ENCODE measurements at places on chromosomes 5 and 9.

GRCh38 chr9:20479419-20480155 is 142.7 kb downstream of the MLLT3 start:
- DNase-seq: no peak

GRCh38 chr5:55927861-55928655 is 66.7 kb downstream of the IL6ST start:
- DNase-seq: no peak

- no peak for DNase-seq
Measured at GRCh38 chr5:154836225-154836624, 14.2 kb downstream of the FAXDC2 start.

GRCh38 chr5:546376-546908 is 22.2 kb upstream of the SLC9A3 start:
- no peak for DNase-seq

GRCh38 chr9:99231711-99232110 is 9.6 kb downstream of the SEC61B start:
- DNase-seq: no peak

GRCh38 chr5:23303836-23304235 is 203.6 kb upstream of the PRDM9 start:
- no peak for DNase-seq

DNA sequence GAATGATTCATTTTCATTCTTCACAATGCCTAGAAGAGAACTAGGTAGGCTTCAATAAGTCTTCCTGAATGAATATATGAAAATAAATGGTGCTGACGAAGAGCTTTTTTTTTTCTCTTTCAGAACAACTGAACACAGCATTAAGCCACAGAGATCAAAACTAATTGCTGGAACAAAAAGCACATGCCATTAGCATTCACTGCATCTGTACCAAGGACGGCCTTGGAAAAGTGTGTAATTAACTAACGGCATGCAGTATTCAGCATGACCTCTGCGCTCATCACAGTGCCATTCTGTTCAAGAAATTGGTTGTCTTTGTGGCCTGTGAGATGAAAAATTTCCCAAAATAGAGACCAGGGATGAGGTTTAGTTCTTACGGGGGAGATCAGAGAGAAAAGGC is 99.3 kb downstream of the NUDT12 start:
- no peak for DNase-seq

GRCh38 chr5:33023649-33024048 is 312.5 kb downstream of the NPR3 start:
- DNase-seq: no peak

GRCh38 chr5:82798676-82799075 is 278.5 kb downstream of the TMEM167A start:
- DNase-seq: no peak

DNA sequence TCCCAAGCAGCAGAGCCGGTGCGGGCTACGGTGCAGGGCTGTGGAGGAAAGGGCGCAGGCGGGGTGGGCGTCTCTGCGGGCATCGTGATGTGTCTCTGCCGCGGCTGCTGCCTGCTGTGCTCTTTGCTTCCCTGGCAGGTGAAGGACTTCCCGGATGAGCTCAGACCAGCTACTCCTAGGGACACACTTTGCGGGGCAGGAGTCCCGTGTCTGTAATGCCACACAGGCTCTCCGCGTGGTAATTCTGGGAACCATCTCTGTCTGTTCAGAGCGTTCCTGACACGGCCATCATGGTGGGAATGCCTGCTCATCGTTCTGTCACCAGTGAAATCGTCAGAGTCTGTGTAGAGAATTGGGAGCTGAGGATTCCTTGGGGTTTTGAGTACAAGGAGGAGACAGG is 235.5 kb downstream of the FANCC start:
- no peak for DNase-seq

- no peak for DNase-seq
Measured at GRCh38 chr5:158754018-158754514, 345.6 kb downstream of the EBF1 start.

- no peak for DNase-seq
Measured at GRCh38 chr9:34505370-34506120, 17.2 kb downstream of the ENHO start.

GRCh38 chr9:85723215-85723614 is 18.5 kb downstream of the AGTPBP1 start:
- no peak for DNase-seq

- no peak for DNase-seq
Measured at GRCh38 chr9:128087262-128087661, 19.2 kb downstream of the SLC25A25 start.
